WTC11 (cell line): ENCODE measurements at places on chromosomes 5 and 9. TPM values are rescaled to one million over a fixed set of nuclear protein-coding genes. Genes with fewer than 3 reads are reported as not detected.

DNA sequence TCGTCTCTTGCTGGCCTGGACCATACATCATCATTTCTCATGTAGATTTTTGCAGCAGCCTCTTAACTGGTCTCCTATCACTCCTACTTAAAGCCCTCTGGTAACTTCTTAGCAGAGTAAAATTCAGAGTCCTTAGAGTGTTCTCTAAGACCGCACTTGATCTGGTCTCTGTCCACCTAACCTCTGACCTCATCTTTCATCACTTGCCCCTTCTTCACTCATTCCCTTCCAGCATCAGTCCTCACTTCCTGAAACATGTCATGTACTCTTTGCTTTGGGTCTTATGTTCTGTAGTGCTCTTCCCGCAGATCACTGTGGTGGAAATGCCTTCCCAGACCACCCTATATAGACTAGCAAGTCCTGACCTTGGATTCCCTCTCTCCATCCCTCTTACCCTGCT, 9.8 kb downstream of the LARP1 start:
- DNase-seq, result no peak

DNA sequence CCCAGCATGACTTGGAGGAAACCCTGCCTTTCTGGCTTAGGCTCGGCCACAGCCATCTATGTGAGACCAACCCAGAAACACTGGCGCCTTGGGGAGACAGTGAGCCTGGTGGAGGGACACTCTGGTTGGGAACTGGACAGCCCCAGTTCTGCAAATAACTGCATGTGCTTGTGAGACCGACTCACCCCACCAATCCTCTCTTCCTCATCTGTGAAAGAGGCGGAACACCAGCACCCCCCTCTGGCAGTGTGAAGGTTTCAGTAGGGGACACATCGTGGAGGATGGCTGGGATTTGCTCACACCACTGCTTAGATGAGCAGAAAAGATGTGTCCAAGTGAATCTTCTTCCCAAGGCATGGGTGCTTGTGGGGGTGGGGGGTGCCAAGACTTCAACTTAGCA, 43.4 kb upstream of the N4BP3 start:
- DNase-seq, result peak; percentile 81

- DNase-seq, result no peak
These were observed 129.7 kb upstream of the BOD1 start for GRCh38 chr5:173746047-173746646.

GRCh38 chr5:176959051-176959450, 47.5 kb downstream of the UIMC1 start:
- no peak for DNase-seq

GRCh38 chr9:119768266-119768665, 399.0 kb upstream of the BRINP1 start:
- no peak for DNase-seq

- no peak for DNase-seq
These were observed 2.6 kb upstream of the GAPVD1 start for GRCh38 chr9:125258832-125259534.

DNA sequence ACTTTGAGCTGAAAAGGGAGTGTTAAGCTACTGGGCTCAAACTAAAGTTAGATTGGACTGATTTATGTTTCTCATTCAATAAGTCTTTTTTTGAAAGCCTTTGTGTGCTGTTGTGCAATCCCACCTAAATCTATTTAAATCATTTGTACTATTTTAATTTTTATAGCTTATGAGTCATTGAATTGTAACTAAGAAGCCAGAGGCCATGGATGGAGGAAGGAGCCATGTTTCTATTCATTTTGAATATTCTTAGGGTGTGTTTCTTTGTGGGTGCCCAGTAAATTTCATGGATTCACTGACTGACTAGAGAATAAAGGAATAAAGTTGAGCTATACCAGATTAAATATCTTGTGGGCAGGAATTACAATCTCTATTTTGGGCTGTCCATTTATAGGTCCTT, 238.5 kb downstream of the KIF4B start:
- DNase-seq, result no peak

DNA sequence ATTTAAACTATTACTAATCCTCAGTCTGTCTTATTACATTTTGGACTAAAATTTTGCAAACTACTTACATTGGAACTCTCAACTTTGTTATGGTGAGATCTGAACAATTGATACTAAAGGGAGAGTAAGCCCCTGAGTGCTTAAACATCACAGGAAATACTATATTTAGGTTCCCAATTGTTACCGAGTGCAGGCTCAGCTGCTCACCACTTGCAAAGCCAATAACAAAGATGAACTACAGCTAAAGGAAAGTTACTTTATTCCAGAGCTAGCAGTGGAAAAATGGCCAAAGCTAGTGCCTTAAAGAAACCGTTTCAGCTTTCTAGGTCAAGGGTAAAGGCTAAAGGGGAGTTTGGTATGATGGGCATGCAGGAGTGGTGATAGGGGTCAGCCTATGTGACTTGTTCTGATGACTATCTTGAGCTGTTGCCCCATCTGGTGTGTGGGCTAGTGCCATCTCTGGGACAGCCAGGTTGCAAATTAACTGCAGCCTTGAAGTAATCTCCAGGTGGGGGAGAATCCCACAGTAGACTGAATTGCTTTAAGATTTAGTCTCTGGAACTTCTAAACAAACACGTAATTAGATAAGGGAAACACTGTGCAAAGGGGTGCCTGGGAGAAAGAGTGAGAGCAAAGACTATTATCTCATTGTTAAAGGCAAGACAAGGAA, 7.8 kb upstream of the NDUFB6 start:
- no peak for DNase-seq

ANKRD34B gene
- 1.6 to 3.6 TPM (median 3.4 TPM) in 3 replicates for total RNA-seq

- no peak for DNase-seq
These were observed 60.6 kb downstream of the PAM start for GRCh38 chr5:102815540-102816332.

DNA sequence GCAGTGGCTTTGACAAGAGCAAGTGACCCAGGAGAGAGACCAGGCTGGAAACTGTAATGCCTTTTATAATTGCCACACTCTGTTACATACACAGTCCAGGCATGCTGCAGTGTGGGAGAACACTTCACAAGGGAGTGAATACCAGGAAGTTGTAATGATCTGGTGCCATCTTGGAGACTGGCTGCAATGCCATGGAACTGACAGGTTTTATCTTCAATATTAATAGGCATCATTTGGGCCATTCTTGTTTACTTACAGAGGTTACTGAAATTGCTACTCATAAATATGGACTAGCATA, 274.3 kb downstream of the AUH start:
- no peak for DNase-seq

GRCh38 chr5:43121913-43122484, 1.3 kb downstream of the ZNF131 start:
- DNase-seq, result no peak

GRCh38 chr9:134455934-134456755, 129.9 kb downstream of the RXRA start:
- DNase-seq, result no peak

TXNDC8 gene
- total RNA-seq, result not detected in 3 replicates

KCNV2 gene
- not detected in 3 replicates for total RNA-seq

GRCh38 chr9:88949961-88950340, 41.3 kb upstream of the S1PR3 start:
- no peak for DNase-seq

- DNase-seq, result no peak
These were observed 53.2 kb upstream of the SLC25A51 start for GRCh38 chr9:37956904-37957663.

GRCh38 chr9:133457748-133458147, 2.0 kb upstream of the CACFD1 start:
- DNase-seq, result peak; percentile 8

LECT2 gene
- not detected in 3 replicates for total RNA-seq

FCN2 gene
- not detected in 3 replicates for total RNA-seq

DNA sequence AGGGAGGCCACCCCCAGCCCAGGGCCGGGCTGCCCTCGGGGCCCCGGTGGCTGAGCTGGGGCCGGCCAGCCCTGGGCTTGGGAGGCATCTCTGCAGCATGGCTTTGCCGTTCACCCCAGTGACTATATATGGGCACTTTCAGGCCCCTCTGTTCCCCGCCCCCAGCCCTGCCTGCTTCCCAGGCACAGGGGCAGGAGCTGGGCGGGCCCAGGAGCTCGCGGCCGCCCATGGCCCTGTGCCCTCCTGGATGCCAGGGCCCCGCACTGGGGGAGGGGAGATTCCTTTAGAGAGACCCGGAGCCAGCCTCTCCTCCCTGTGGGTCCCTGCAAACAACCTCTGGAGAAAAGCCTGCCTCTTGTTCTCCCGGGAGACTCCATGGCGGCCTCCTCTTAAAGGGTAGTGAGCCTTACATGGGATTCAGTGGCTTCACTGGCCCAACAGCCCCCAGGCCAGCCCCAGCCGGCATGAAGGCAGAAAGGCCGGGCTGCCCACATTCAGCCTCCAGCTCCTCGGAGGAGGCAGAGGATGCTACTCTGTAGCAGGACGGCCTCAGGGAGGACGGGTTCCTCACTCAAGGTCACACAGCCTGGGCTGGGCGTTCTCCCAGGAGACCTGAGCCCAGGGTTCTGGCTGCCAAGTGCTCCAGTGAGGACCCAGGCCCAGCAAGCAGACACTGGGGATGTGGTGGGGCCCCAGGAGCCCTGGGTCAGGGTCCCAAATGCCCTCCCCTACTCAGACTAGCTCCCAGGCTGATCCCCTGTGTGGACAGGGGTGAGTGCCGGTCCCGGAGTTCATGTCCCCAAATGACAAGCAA, 4.1 kb downstream of the NACC2 start:
- no peak for DNase-seq

- no peak for DNase-seq
These were observed 133.7 kb downstream of the ROR2 start for GRCh38 chr9:91816356-91816755.

CMYA5 gene
- total RNA-seq, result 0.98 to 1.2 TPM (median 1.1 TPM) in 3 replicates

- DNase-seq, result no peak
These were observed 227.3 kb downstream of the MCTP1 start for GRCh38 chr5:95057615-95058014.

INSL4 gene
- not detected in 3 replicates for total RNA-seq

DNA sequence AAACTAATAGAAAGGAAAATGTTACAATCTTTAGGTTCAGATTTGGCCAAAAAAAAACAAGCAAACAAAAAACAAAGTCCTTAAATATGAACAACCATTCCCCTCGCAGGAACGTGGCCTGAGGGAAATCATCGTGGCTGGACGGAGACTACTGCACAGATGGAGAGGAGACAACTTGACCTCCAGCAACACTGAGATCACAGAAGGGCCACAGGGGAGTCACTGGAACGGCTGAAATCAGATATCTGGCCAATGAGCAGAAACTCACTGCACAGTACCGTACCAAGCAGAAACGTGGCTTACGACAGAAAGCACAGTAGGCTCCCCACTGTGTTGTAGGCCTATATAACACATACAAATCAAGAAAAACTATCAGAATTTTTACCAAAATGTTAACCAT, 27.7 kb downstream of the CAMSAP1 start:
- no peak for DNase-seq

- no peak for DNase-seq
These were observed 483.7 kb upstream of the PIK3R1 start for GRCh38 chr5:67731886-67732285.

- no peak for DNase-seq
These were observed 10.4 kb upstream of the FAM120AOS start for GRCh38 chr9:93463638-93464248.

DNA sequence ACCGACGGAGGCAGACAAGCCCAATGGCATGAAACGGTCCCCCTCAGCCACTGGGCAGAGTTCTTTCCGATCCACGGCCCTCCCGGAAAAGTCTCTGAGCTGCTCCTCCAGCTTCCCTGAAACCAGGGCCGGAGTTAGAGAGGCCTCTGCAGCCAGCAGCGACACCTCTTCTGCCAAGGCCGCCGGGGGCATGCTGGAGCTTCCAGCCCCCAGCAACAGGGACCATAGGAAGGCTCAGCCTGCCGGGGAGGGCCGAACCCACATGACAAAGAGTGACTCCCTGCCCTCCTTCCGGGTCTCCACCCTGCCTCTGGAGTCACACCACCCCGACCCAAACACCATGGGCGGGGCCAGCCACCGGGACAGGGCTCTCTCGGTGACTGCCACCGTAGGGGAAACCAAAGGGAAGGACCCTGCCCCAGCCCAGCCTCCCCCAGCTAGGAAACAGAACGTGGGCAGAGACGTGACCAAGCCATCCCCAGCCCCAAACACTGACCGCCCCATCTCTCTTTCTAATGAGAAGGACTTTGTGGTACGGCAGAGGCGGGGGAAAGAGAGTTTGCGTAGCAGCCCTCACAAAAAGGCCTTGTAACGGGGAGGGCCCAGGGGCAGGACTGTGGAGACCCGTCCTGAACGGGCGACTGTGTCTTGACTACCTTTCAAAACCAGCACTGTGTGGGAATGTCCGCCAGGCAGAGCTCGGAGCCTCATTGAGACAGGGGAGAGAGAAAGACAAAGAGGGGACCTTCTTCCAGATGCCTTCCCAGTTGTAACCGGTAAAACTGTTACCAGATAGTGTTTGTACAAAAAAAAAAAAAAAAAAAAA, 29.9 kb downstream of the CD180 start:
- peak; percentile 25 for DNase-seq

GRCh38 chr5:32475334-32476097, 31.0 kb upstream of the ZFR start:
- DNase-seq, result no peak

GRCh38 chr5:2680979-2681378, 70.5 kb downstream of the IRX2 start:
- DNase-seq, result no peak

IL9 gene
- total RNA-seq, result not detected in 3 replicates

DNA sequence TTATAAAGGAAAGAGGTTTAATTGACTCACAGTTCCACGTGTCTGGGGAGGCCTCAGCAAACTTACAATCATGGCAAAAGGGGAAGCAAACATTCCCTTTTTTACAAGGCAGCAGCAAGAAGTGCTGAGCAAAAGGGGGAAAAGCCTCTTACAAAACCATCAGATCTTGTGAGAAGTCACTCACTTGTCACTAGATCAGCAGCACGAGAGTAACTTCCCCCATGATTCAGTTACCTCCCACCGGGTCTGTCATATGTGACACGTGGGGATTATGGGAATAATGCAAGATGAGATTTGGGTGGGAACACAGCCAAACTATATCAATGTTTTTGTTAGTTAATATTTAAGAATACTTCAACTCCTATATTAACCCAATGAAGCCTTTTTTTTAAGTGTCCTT, 275.2 kb upstream of the CDH9 start:
- DNase-seq, result no peak

GRCh38 chr9:91746904-91747303, 203.1 kb downstream of the ROR2 start:
- DNase-seq, result no peak

DNA sequence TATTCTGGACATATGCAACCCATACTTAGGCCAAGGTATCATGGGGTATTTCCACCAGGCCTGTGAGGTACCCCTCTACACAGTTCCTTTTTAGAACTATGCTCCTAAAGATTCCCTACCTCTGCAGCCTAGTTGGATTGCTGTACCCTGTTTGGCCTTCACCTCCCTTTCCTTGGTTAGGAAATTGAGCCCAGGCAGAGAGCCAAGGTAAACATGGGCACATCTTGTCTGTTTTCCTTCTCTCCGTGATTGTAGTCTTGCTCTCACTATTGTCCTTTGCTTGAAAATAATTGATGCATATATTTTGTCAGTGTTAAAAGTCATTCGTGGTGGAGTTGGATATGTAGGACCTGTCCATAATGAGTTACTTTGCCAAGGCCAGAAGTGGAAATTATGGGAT, 26.7 kb downstream of the BDP1 start:
- no peak for DNase-seq

GRCh38 chr9:81737871-81738507, 48.6 kb upstream of the TLE1 start:
- DNase-seq, result no peak

- no peak for DNase-seq
These were observed 96.6 kb downstream of the UBAP2 start for GRCh38 chr9:33952066-33952465.

- no peak for DNase-seq
These were observed 249.6 kb downstream of the IRX1 start for GRCh38 chr5:3845230-3845629.
